ENCODE measurements at places on chromosomes 1 and 21. TPM values are rescaled to one million over a fixed set of nuclear protein-coding genes. Genes with fewer than 3 reads are reported as not detected.

Gene WNT2B
- total RNA-seq: 1.2 TPM

Gene NBPF20
- 2.4 TPM for total RNA-seq

Gene KPRP
- total RNA-seq: not detected

Gene GSTM5
- total RNA-seq: 0.21 TPM

Gene NCF2
- total RNA-seq: 0.60 TPM

Gene AK2
- total RNA-seq: 263 TPM

Gene HHIPL2
- not detected for total RNA-seq

Gene OR10J1
- total RNA-seq: not detected

Gene PKN2
- total RNA-seq: 27.6 TPM

Gene OR10Z1
- total RNA-seq: not detected

Gene ALX3
- total RNA-seq: 0.11 TPM

Gene OR2L8
- total RNA-seq: not detected

Gene NUP210L
- total RNA-seq: 0.18 TPM

Gene INAVA
- total RNA-seq: 4.9 TPM

Gene F5
- total RNA-seq: not detected

Gene NTNG1
- total RNA-seq: 0.12 TPM

Gene CD52
- total RNA-seq: not detected

Gene CFAP141
- total RNA-seq: not detected

Gene LEFTY1
- total RNA-seq: 0.83 TPM

Gene CFAP126
- total RNA-seq: not detected

Gene EXO1
- total RNA-seq: 3.5 TPM

Gene ZNF683
- total RNA-seq: not detected

Gene EDARADD
- 0.32 TPM for total RNA-seq

Gene RHCE
- 1.8 TPM for total RNA-seq

Gene GPR89B
- 8.6 TPM for total RNA-seq

Gene ERICH3
- 0.14 TPM for total RNA-seq

Gene EPHA2
- total RNA-seq: 21.6 TPM

Gene MYBPH
- total RNA-seq: 1.4 TPM

Gene PROX1
- total RNA-seq: 28.7 TPM

Gene TMEM269
- 0.21 TPM for total RNA-seq

Gene THEM5
- not detected for total RNA-seq

Gene TAL1
- total RNA-seq: 0.30 TPM

Gene CELA3A
- total RNA-seq: not detected

Gene CD1B
- total RNA-seq: not detected

Gene RUNX3
- not detected for total RNA-seq

Gene RGS13
- total RNA-seq: 1.4 TPM

Gene BGLAP
- 0.67 TPM for total RNA-seq

Gene ANKRD35
- not detected for total RNA-seq

Gene OR2T8
- not detected for total RNA-seq

Gene WNT9A
- 1.4 TPM for total RNA-seq

Gene MCOLN2
- not detected for total RNA-seq

Gene SNRPE
- 66.2 TPM for total RNA-seq

Gene WDR64
- not detected for total RNA-seq

Gene CSMD2
- total RNA-seq: 0.24 TPM

Gene EPHB2
- total RNA-seq: 58.2 TPM

Gene PLA2G4A
- 0.21 TPM for total RNA-seq

Gene DENND2C
- total RNA-seq: 1.8 TPM

Gene FCGR3B
- total RNA-seq: not detected

Gene C1orf52
- total RNA-seq: 63.4 TPM

Gene PCP4L1
- 0.21 TPM for total RNA-seq

Gene IGSF9
- total RNA-seq: 4.1 TPM

Gene LAMB3
- total RNA-seq: 0.70 TPM

Gene PHTF1
- total RNA-seq: 33.2 TPM

Gene ELOVL1
- total RNA-seq: 24.1 TPM

Gene FMO1
- not detected for total RNA-seq

Gene XCL1
- total RNA-seq: 0.53 TPM

Gene PLEKHN1
- total RNA-seq: 0.36 TPM

Gene NECTIN4
- not detected for total RNA-seq

Data from cardiac muscle cell (in vitro differentiated cells and primary cell).